ENCODE measurements at places on chromosomes 5 and 9.

- DNase-seq = no peak
These were observed 96.3 kb downstream of the TRIO start for GRCh38 chr5:14239404-14239803.

- no peak for DNase-seq
These were observed 123.3 kb downstream of the MLLT3 start for GRCh38 chr9:20499013-20499412.

- no peak for DNase-seq
These were observed 28.5 kb downstream of the FUBP3 start for GRCh38 chr9:130607640-130608420.

- DNase-seq = no peak
These were observed 19.4 kb upstream of the RNF130 start for GRCh38 chr5:180090769-180091546.

GRCh38 chr5:142792012-142792864, 22.1 kb downstream of the ARHGAP26 start:
- no peak for DNase-seq

DNA sequence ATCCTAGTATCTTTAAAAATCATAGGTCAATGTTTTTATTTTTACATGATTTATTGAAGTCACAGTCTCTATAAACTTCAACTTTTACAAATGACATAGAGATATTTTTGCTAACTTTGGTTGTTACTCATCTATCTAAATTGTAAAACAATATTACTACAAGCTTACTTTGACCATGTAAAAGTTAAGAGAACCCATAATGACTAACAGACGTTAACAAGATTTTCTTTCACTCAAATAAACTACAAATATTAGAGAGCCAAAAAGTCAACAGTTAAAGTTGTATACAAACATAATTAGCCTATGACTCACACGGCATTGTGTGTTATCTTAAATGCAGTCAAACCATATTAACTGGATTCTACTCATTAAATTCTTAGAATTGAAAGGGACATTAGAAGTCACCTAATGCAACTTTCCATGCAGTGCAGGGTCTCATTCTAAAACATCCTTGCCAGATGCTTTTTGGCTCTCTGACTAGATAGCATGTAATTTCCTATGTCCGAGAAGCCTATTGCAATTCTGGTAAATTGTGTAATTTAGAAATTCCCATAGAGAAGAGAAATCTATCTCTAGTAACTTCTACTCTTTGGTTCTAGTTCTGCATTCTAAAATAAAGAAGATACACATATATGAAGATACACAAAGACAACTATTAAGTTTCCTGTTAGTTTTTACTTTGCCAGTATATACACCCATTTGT, 42.2 kb upstream of the UGT3A2 start:
- no peak for DNase-seq

- no peak for DNase-seq
These were observed 275.4 kb downstream of the EBF1 start for GRCh38 chr5:158824241-158824882.

DNA sequence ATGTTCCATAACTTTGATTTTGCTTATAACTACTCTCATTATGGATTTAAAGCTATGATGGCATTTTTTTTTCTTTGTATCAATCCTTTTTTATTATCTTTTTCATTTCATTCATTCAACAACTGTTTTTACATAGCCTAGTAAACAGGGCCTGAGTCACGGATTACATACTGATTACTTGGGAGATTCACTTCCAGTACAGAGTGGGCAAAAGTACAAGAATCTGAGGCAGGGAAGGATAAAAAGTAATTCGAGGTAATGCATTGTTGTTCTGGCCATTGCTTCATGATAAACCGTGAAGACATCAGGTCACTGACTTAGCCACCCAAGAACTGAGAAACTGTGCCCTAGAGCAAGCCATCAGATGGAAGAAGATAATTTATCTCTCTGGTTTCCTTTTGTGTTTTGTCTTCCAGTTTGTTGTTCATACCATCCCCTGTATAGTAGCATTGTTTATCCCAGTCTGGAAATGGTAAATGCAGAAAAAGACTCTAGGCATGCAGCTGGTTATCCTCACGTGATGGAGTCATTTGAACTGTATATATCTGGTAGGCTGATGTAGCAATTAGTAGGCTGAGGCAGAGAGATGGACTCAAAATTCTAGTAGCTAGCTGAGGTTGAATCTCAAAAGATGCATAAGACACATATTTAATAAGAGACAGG, 145.6 kb downstream of the CNTLN start:
- DNase-seq = no peak

- DNase-seq = peak; percentile 12
These were observed 16.5 kb upstream of the EXOC3 start for GRCh38 chr5:426392-426976.

GRCh38 chr9:42388146-42388690, 204.8 kb downstream of the SPATA31A6 start:
- DNase-seq = no peak

GRCh38 chr9:98833090-98833956, 25.9 kb downstream of the GALNT12 start:
- no peak for DNase-seq

DNA sequence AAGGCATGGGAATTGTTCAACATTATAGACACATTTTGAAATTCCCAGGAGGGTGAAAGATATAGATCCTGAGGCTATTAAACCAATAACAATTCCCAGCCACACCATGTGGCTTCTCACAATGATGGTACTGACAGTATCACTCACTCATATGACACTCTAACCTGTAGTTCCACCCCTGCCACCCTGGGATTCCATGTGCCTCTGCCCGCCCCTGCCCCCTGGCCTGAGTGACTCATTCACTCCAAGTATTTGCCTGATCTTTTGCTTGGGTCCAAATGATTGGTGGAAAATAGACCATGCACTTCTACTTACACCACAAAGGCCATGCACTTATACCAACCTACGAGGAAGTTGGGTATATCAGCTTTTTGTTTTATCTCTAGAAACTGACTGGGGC, 305.2 kb upstream of the DAB2 start:
- DNase-seq = no peak

GRCh38 chr5:1133108-1133507, 21.2 kb upstream of the SLC12A7 start:
- DNase-seq = no peak

GRCh38 chr9:7976856-7977255, 177.3 kb upstream of the DMAC1 start:
- DNase-seq = no peak

DNA sequence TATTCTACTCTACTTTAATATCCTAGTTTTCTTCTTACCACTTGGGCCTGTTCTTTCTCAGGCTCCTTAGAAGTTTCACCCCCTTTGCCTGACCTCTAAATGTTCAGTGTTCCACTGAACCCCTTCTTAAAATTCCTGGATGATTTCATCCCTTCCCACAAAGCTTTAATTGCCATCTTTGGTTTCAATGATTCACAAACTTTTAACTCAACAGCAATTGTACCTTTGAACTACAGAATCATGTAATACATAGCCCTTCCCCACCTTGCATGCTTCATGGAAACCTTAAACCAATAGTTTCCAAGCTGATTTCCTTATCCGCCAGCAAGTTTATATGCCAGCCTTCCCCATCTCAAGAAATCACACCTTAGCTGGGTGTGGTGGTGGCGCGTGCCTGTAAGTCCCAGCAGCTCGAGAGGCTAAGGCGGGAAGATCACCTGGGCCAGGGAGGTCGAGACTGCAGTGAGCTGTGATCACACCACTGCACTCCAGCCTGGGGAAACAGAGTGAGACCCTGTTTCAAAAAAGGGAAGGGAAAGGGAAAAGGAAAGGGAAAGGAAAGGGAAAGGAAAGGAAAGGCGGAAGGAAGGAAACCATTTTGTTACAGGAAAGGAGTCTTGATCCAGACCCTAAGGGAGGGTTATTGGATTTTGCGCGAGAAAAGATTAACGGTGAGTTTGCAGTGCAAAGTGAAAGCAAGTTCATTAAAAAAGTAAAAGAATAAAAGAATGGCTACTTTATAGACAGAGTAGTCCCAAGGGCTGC, 1023.7 kb upstream of the DMAC1 start:
- DNase-seq = no peak

- DNase-seq = no peak
These were observed 203.0 kb upstream of the VLDLR start for GRCh38 chr9:2418619-2419018.

DNA sequence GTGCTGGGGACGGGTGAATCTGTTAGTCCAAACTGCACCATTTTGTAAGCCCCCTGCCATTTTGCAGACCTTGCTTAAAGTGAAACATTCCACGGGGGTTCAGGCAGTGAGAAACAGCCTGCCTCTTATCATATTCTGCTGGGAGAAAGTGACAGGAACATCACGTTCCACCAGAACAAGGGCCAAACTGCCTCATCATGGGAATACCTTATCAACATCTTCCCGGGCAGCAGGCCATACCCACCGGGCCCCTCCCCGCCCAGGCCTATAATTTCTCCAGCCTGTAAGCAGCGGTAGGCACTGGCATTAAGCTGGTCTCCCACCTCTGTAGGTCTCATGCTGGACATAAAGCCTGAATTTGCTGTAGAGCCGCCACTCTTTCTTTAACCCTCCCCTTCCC, 1.5 kb upstream of the CFAP77 start:
- DNase-seq = no peak

DNA sequence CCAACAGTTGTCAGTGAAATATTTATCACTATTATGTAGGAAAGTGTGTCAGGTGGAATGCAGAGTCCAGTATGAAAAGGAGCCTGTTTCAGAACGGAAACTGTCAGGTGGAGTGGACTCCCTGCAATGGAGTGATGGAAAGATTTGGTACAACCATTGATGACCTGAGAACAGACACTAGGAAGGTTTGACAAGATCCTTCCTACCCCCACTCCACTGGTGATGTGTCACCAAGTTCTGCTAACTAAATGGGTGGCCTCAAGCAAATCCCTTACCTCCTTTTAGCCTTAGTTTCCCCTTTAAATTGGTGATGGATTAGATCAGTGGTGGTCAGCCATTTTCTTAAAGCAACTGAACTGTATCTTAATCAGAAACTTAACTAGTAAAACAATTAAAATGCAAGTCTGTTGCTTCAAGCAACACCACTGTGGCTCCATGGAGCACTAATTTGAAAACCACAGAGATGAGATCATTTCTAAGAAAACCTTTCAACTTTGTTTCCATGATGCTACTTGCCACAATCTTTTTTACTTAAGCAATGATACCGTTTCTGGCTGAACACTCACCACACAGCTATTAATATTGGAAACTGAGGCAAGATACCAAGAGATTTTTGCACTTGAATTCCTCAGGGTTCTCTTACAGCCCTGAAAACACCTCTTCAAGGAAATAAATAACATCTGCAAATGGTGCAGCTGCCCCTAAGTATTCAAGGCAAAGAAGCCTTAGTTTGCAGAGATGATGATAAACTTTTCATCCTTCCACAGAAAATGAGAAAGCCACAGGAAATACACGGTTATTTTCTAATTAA, 140.6 kb downstream of the ERCC6L2 start:
- DNase-seq = no peak

- DNase-seq = no peak
These were observed 592.2 kb upstream of the ZNF608 start for GRCh38 chr5:125338440-125339174.

DNA sequence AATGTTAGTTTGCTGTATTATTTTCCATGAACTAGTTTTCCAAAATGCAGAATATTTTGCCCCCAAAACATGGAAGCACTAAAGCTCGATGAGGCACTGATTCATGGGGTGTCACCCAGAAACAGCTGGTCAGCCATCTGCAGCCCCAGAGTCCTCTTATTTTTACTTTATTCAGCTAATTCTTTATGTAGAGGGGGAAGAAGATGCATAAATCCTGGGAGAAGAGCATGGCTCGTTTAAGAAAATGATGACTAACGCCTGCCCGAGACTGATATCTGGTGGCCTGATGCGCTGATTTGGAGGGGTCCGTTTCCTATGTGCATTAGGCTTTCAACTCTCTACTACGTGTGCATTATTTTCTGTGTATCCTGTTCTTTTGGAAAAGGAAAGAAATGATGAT, 390.3 kb upstream of the MEF2C start:
- no peak for DNase-seq

GRCh38 chr5:83924891-83925290, 204.2 kb upstream of the HAPLN1 start:
- no peak for DNase-seq

DNA sequence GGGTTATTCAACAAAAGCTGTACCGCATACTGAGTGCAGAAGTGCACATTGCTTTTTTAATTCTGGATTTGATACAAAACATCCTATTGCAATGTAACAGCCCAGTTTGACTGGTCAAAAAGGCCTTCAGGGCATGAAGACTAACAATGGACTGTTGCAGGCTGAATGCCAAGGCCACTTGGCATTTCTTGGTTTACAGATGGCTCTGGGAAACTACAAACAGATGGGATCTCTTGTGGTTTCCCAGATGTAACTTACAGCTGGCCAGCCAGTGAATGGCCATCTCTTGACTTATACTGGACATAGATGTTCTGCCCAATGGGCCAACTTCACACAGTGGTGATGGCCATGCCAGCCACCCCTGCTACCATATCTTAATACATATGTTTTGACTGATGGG, 36.8 kb downstream of the UGT3A2 start:
- no peak for DNase-seq

DNA sequence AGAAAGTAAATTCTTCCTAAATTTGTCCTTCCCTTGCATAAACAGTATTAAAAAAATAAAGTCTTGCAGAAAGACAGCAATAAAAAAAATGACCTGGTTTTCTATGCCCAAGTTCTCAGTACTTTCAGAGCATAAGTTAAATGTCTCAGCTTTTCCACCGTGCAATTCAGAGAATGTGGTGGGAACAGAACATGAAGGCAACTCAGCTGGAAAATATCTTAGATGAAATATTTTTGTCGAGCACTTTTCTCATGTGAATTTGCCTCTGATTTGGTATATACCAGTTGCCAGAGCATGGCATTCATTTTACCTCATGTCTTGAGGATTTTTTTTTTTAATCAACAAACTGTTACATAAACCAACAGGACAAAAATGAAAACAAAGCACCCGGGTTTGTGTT, 176.1 kb downstream of the CETN3 start:
- DNase-seq = no peak

DNA sequence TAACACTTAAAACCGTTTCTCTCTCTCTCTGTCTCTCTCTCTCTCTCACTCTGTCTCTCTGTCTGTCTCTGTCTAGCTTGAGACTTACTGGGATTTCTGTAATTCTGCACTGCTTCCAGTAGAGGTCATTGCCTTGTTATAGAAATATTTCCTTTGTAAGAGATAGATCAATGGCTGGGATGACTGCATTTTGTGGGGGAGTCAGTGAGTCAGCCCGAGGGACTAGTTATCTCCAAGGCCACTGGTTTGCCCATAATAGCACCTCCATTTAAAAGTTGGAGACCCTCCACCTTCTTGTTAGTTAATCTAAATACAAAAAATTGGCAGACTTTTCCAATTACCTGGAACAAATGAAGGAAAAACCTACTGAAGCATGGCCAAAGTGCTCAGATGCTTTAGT, 547.2 kb downstream of the LRRC70 start:
- DNase-seq = no peak

DNA sequence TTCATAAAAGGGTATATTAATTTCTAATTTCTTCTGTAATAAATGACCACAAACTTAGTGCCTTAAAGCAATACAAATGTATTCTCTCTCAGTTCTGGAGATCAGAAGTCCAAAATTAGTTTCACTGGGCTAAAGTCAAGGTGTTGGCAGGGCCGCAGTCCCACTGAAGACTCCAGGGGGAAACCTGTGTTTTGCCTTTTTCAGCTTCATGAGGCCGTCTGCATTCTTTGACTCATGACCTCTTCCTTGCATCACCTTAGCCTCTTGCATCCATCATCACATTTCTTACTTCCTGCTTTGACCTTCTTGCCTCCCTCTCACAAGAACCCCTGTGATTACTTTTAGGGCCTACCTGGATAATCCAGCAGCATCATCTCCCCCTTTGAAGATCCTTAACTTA, 42.0 kb upstream of the ALDH1B1 start:
- DNase-seq = no peak

- DNase-seq = no peak
These were observed 29.9 kb downstream of the TMEM161B start for GRCh38 chr5:88238732-88239131.

GRCh38 chr5:154351566-154351965, 94.2 kb upstream of the SAP30L start:
- no peak for DNase-seq
